Stimulated activated CD8-positive, alpha-beta memory T cell treated with anti-CD3 and anti-CD28 coated beads, Interleukin-7, amount 100 ng/mL, for 1 hour (primary cell): ENCODE measurements at places on chromosomes 3 and 15.

GRCh38 chr15:66101715-66102395 lies 151.7 kb downstream of the MEGF11 start:
- no peak for DNase-seq

DNA sequence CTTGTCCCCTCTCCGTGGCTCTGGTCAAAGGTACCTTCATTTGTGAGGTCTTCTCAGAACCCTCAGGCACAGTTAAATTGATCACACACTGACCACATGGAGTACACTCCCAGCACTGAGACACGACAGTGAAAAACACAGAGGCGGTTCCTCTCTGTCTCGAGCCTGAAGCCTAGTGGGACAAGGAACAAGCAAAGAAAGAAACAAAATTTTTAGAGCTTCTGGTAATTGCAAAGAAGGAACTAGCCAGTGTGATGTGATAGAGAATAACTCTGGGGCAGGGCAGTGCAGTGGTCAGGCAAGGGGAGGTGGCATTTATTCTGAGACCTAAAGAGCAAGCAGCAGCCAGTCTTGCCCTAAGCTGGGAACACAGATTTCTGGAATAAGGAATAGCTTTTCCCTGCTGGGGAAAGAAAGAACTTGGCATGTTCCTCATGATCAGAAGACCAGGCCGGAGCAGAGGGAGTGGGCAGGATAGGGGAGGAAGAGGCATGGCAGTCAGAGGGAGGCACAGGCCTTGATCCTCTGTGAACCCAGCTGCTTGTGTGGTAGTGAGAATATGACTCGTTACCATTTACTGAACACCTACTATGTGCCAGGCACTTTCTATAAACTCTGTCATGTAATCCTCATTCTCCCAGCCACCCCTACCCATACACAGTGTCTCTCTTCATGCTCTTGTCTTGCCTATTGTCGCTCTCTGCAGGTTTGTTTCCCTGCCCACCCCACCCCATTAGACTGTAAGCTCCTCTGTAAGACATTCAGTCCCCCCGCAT lies 262.3 kb upstream of the HES1 start:
- DNase-seq: no peak

GRCh38 chr15:100642950-100643338 lies 40.6 kb downstream of the ASB7 start:
- DNase-seq: no peak

DNA sequence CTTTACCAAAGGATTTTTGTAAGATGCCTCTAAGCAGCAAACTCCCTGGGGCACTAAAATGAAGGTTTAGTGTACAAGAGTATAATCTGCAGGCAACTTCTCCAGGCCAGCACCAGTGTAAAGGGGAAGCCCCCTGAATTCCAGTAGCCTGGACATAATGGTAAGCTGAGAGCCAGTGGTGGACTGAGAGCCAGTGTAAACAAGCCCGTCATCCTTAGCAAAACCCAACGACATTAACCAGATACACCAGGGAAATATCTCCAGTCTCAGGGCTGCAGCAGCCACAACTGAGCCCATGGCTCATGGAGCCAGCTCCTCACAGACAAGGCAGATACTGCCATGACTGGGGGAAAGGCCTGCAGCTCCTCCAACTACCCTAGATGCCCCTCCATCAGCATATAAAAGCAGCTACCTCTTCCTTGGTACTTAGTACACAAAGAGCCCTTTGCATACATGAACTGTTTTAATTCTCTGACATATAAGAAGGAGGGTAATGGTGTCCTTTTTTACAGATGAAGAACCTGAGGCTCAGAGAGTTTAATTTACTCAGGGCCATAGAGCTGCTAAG lies 21.7 kb downstream of the PARP16 start:
- DNase-seq: no peak

DNA sequence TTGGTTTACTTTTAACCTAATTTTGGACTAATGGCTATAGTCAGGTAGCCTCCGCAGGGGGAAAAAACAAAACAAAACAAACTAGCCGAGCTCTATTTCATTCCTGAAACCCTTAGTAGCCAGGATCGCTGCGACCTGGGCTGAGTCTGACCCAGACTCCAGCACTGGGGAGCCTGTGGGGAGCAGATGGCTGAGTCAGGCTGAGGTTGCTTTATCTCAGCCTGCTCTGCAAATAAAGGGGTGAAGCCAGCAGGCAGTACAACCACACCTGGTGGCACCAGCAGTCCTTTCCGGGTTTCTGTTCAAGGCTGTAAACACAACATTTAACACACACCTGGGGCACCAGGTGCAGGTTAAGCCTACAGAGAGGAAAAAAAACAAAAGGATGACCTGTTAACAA lies 27.3 kb downstream of the ABHD2 start:
- no peak for DNase-seq

GRCh38 chr3:186375443-186375842 lies 13.4 kb upstream of the DGKG start:
- DNase-seq: no peak

GRCh38 chr15:58165661-58166060 lies 27.5 kb downstream of the AQP9 start:
- no peak for DNase-seq

DNA sequence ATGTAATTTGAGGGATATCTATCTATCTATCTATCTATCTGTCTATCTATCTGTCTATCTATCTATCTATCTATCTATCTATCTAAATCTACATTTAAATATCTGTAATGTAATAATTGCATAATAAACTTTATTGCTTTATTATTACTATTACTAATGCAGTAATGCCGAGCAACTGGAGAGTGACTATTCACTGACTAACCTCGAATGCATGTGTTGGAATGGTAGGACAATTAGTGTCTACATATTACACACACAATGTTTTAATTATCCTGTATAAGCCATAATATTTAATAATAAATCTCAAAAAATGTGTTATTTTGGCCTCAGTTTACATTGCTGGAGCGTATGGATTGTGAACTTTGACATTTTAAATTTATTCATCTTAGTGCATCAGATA lies 25.2 kb upstream of the CNTN3 start:
- DNase-seq: no peak

DNA sequence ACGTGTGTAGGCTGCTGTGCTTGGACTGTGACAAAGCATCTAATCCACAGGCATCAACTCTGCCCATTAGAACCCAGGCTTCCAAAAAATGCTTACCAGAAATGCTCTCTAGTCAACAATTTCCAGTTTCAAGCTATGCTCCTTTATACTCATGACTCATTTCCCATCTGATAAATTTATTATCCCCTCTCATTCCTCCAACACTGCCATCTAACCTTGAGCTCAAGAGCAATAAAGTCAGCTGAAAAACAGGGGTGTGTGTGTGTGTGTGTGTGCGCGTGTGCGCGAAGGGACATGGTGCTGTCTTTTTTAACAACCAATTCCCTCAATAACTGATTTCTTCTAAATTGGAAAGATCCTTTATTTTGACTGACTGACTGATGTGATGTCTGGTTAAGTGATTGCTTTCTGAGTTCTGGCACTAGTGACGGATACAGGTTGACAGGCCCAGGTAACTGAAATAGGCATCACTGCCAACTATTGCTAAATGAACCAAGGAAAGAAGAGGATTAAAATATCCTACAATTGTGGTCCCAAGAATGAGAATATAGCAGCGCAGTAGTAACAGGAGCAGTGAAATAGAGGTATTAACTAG lies 405.5 kb downstream of the ZNF385D start:
- DNase-seq: no peak

- no peak for DNase-seq
Observed at GRCh38 chr3:124522082-124522625, 208.1 kb upstream of the UMPS start.

- no peak for DNase-seq
Observed at GRCh38 chr15:65400760-65401610, 21.8 kb downstream of the IGDCC4 start.

DNA sequence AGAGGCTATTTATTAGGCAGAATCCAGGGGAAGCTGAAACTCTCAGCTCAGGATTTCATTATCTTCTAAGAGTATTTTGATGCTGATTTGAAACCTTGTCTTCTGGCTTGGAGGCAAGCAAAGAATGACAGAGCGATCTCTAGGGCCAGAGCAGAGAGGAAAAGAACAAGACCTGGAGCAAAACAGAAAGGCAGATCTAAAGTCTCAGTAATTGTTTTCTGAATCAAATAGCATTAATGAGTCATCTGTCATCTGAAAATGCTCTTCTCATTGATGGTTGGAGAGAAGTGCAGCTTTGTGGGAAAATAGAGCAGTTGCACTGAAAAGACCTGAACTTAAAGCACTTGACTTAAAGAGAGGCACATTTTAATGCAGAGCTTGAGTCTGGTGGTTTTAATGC lies 385.9 kb downstream of the RAP2B start:
- DNase-seq: no peak

- no peak for DNase-seq
Observed at GRCh38 chr3:42728056-42728455, 25.5 kb upstream of the HHATL start.

GRCh38 chr15:74196175-74196574 lies 6.4 kb downstream of the STRA6 start:
- no peak for DNase-seq

DNA sequence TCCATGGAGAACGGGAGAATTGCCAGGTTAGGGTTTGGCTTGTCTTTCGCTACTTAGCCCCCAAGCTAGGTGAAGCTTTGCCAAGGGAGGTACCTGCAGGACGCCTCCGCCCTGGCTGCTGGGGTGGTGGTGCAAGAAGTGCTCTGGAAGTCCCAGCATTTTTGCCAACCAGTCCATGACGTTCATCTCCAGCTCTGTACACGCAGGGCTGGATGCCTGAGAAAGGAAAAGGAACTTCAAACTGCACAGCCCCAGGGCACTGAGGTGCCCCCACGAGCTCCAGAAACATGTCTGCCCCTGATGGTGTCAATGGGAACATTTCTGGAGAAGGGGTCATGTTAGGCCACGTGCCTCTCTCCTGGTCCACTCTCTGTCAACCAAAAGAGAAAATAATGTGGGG lies 8.2 kb downstream of the HDC start:
- DNase-seq: no peak

GRCh38 chr3:156551746-156552145 lies 3.2 kb downstream of the SSR3 start:
- no peak for DNase-seq
